ENCODE measurements at places on chromosomes 1 and 21. TPM values are rescaled to one million over a fixed set of nuclear protein-coding genes. Genes with fewer than 3 reads are reported as not detected.

EXTL1 gene
- total RNA-seq: not detected

ANKRD35 gene
- 0.05 TPM for total RNA-seq

LIN28A gene
- not detected for total RNA-seq

CD84 gene
- not detected for total RNA-seq

MKNK1 gene
- 19.6 TPM for total RNA-seq

SPRR3 gene
- total RNA-seq: not detected

FAM167B gene
- total RNA-seq: 0.45 TPM

PFDN2 gene
- 109 TPM for total RNA-seq

SLC9C2 gene
- not detected for total RNA-seq

S100A5 gene
- 0.80 TPM for total RNA-seq

KRTAP19-1 gene
- total RNA-seq: not detected

SLAMF9 gene
- total RNA-seq: 0.68 TPM

XCL2 gene
- total RNA-seq: not detected

HUNK gene
- 1.2 TPM for total RNA-seq

BSND gene
- total RNA-seq: not detected

KRTAP19-3 gene
- not detected for total RNA-seq

LRRC38 gene
- total RNA-seq: not detected

CNIH4 gene
- total RNA-seq: 85.7 TPM

APCS gene
- total RNA-seq: not detected

DNTTIP2 gene
- total RNA-seq: 43.5 TPM

ALG14 gene
- 8.1 TPM for total RNA-seq

RNF186 gene
- not detected for total RNA-seq

CGN gene
- 2.0 TPM for total RNA-seq

PADI1 gene
- total RNA-seq: 1.2 TPM

HSF2BP gene
- 1.8 TPM for total RNA-seq

ETNK2 gene
- 17.6 TPM for total RNA-seq

SPRR2B gene
- total RNA-seq: not detected

FNDC5 gene
- total RNA-seq: 0.25 TPM

C1orf226 gene
- 0.93 TPM for total RNA-seq

CD5L gene
- not detected for total RNA-seq

FCRL6 gene
- total RNA-seq: not detected

CRNN gene
- total RNA-seq: not detected

PDPN gene
- total RNA-seq: not detected

GRIK3 gene
- total RNA-seq: not detected

CFAP410 gene
- 7.9 TPM for total RNA-seq

FCRL1 gene
- not detected for total RNA-seq

ZNF683 gene
- not detected for total RNA-seq

LCE2C gene
- not detected for total RNA-seq

DIO1 gene
- not detected for total RNA-seq

L1TD1 gene
- total RNA-seq: not detected

FCRL2 gene
- total RNA-seq: not detected

RPS27 gene
- total RNA-seq: 4,379 TPM

FAM72C gene
- 5.5 TPM for total RNA-seq

S100A7 gene
- total RNA-seq: not detected

GNG4 gene
- 15.7 TPM for total RNA-seq

ARHGEF2 gene
- total RNA-seq: 36.1 TPM

SLC22A15 gene
- 1.0 TPM for total RNA-seq

Measured in A549 treated with Hydrocortisone at 1 μM for 4 hours (cell line).